ENCODE measurements at places on chromosomes 2 and 18.

- no peak for DNase-seq
Measured at GRCh38 chr2:217430916-217431576, 571.2 kb upstream of the TNP1 start.

DNA sequence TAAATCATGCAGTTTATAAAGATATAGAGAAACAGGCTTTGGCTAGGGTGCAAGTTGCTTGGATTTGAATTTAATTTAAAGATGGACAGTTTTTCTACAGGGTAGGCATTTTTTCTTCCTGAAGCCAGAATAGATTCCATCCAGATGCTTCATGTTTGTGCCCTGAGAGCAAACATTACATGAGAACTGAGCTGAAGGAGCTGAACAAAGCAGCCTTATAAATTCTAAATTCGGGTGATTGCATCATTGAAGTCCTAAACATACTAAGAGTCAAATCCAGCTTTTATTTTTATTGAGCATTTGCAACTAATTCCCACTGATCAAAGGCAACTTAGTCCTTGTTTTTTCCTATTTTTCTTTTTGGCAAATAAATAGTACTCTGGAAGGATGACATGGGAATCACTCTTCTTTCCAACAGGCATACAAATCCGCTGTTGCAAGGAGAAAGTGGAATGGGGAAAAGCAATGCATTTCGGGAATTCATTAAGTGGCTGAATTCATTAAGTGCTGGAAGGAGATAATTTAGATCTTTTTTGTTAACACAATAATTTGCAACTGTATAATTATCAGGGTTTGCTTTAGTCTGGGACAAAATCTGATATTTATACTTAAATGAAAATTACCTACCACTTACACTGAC is 828.0 kb downstream of the SLC4A3 start:
- DNase-seq, result peak; percentile 1

DNA sequence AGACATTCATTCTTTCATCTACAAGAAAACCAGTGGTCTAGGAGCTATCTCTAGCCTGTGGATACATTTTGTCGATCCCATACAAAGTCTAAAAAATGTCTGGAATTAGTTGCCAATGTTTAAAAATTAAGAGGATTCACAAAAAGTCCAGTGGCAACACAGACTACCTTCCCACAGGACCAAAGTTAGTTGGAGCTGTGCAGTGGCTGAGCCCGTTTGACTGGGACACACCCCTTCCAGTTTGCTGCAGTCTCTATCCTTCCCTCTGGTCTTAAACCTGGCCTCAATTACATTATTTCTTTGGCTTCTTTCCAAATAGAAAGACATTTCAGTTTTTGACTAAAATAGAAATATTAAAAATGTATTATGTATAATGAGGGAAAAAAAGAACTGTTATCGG is 18.6 kb downstream of the SLC16A14 start:
- DNase-seq, result no peak

DNA sequence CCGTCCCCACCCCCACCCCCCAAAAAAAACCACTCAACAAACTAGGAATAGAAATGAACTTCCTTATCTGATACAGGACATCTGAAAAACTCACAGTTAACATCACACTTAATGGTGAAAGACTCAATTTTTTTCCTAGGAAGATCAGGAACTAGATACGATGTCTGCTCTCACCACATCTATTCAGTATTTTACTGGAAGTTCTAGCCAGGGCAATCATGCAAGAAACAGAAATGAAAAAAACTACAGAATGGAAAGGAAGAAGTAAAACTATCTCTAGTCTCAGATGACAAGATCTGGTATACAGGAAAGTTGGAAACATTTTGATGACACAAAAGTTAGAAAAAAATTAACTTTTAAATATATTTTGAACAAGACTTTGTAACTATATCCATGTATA is 114.4 kb upstream of the FZD5 start:
- DNase-seq, result no peak

- DNase-seq, result peak; percentile 22
Measured at GRCh38 chr2:203484266-203485112, 50.6 kb downstream of the RAPH1 start.

DNA sequence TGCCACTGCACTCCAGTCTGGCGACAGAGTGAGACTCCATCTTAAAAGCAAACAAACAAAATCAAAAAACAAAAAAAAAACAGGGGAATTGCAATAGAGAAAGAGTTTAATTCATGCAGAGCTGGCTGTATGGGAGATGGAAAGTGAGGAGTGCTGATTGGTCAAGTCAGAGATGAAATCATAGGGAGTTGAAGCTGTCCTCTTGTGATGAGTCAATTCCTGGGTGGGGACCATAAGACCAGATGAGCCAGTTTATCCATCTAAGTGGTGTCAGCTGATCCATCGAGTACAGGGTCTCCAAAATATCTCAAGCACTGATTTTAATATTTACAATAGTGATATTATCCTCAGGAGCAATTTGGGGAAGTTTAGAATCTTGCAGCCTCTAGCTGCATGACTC is 45.3 kb downstream of the FRZB start:
- DNase-seq, result no peak

GRCh38 chr2:9258501-9258900 is 51.9 kb downstream of the ASAP2 start:
- DNase-seq, result no peak

- DNase-seq, result no peak
Measured at GRCh38 chr18:50131591-50131990, 63.4 kb downstream of the MYO5B start.

DNA sequence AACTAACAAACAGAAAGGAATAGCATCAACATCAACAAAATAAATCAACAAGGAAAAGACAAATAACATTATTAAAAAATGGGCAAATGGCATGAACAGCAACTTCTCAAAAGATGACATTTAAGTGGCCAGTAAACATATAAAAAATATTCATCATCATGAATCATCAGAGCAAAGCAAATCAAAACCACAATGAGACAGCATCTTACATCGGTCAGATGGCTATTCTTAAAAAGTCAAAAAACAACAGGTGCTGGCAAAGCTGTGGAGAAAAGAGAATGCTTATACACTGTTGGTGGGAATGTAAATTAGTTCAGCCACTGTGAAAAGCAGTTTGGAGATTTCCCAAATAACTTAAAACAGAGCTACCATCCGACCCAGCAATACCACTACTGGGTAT is 327.1 kb downstream of the CMPK2 start:
- DNase-seq, result no peak

GRCh38 chr18:26575865-26576217 is 27.5 kb upstream of the KCTD1 start:
- DNase-seq, result no peak

GRCh38 chr2:12982149-12982584 is 265.4 kb downstream of the TRIB2 start:
- no peak for DNase-seq

DNA sequence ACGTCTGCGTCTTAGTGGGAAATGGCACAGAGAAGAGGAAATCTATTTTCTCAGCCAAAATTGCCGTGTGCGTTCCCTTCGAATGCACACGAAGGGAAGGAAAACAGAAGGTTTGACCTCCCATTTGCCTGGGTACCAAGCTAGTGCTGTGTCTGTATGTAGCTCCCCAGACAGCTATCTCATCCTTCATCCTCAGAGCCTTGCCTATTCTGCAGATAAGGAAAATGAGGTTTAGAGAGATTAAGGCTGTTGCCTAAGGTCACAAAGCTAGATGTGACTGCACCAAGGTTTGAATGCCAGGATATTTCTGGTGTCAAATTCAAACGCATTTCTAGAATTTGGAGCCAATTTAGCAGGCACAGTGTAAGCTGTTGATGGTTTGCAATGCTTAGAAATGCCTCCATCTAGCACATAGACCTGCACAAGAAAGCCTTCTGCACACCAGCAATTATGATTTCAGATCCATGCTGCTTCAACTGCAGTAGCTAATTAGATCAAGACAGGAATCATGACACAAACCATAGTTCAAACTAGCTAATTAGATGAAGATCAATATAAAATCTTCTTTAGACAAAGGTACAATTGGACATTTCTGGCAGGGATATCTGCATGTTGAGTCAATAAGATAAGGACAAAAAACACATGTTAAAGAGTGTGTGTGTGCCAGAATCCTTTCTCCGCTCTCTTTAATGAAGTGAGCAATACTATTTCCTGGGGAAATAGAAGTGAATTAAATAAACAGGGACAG is 115.1 kb downstream of the CMPK2 start:
- no peak for DNase-seq

- DNase-seq, result no peak
Measured at GRCh38 chr2:216292886-216293301, 79.4 kb downstream of the MARCHF4 start.

- DNase-seq, result no peak
Measured at GRCh38 chr2:66058675-66059074, 376.2 kb upstream of the MEIS1 start.

- DNase-seq, result peak; percentile 26
Measured at GRCh38 chr2:147045113-147045512, 799.7 kb upstream of the ACVR2A start.

GRCh38 chr18:44838971-44839666 is 158.4 kb downstream of the SETBP1 start:
- DNase-seq, result no peak

DNA sequence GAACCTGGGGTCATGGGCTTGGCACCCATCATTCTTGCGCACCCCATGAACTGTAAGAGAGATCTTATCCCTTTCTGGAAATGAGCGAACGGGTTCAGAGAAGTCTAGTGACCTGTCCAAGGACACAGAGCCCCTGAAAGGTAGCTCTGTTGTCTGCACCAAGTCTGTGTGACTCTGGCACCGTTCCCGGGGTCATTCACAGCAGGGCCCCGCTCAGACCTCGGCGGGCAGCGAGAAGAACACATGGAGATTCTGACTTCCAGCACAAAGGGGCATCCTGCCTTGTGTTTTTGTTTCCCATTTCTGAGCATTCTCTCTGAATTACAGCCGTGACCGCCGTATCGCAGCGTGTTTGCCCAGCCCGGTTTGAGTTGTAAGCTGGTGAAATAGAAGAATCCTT is 231.7 kb downstream of the KLHL29 start:
- no peak for DNase-seq

GRCh38 chr2:129277585-129277981 is 701.9 kb upstream of the RAB6C start:
- no peak for DNase-seq

DNA sequence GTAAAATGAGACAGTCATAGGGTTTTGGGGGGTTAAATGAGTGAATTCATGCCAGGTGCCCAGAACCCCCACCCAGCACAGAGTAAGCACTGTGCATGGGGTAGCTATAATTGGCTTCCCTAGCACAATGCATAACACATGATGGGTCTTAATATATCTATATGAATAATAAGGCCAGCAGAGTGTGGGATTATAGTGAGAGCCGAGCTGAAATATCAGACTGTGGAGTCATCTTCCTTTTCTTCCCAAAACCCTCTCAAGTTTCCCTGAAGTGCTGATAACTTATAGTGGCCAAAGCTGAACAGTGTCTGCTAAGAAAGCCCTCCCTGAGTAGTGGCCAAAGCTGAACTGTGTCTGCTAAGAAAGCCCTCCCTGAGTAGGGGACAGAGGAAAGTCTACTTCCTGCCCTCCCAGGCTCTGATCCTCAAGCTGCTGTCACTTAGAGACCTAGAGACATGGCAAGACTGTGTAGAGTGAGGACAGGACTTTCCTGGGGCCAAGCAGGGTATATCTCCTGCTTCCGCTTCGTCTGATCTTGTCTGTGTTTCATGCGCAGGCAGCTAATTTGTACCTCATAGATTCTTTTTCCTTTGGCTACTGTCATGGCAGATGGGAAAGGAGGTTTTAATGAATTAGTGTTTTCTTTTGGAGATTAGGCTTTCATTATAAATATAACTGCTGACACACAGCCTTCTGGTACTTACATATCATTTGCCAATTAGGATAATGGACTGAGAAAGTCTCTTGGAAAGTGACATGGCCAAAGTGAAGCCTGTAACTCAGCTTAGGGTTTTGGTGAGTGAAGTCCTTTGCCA is 94.9 kb downstream of the FHOD3 start:
- no peak for DNase-seq

DNA sequence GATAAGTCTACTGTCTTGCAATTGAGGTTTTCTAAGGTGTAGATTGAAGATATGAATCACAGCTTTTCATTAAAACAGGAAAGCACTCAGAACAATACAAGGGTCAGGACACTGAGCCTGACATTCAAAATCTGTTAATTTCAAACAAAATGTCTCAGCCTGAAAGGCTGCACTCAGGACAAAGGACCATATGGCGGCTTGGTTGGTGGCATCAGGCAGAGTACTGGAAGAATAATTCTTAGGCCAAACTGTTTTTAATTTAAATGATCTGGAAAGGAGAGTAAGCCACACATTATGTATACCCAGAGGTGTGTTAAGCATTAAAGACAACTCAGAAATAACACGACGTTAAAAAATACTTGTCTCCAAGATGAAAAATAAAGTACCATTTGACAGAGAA is 85.9 kb downstream of the SKA1 start:
- no peak for DNase-seq

DNA sequence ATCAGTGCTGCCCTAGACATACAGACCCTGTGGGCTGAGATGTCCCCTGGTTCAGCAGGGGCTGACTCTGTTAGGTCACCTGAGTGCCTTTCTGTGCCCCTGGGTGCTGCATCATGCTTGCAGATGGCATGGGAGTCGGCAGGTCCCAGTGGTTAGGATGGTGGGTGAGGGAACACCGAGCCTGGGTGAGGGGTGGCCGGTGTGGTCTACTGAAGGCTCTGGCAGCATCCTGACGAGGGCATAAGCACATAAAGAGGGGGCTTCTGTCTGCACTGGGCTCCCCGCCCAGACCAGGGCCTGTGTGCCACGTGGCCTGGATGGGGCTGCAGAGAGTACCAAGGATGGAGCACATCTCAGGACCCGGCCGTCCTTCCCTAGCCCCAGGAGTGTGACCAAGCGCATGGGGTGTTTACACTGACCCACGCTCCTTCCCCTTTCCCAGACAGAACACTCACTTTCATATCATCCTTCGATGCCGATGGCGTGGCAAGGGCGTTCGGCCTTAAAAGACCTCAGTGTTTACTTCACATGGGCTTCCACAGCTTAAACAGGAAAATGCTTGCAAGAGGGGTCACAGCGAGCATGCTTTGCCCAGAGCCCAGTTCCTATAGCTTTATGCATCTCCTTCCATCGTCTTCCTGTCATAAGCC is 115.1 kb downstream of the STPG4 start:
- no peak for DNase-seq

DNA sequence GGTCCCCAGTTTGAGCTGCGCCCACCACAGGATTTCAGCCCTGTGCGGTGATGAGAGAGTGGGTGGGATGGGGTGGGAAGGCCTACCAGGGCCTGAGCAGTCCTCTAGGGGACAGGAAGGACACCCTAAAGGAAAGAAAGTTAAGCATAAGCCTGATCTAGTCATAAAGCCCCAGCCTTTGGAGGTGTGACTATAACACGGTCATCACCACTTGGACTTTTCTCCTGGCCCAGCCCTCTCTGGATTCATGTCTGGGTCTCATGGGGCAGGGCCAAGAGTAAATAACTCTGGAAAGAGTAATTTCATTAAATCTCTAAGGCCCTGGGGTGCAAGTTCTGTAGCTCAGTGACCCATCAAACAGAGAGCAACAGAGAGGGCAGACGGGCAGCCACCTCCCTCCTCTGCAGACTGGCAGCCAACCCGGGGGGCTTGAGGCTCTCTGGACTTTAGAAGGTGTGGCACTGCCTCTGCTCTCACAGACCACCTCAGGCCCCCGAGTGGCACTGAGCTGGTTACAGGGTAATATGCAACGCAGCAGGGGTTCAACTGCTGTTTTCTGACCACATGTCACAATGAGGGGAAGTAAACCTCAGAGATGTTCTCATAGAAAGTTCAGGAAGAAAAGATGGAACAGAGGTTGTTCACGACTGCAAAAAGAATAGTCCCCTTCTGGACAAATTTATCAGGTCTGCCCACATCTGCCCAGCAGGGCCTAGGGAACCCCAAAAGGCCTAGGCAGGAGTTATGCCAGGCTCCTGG is 41.5 kb downstream of the TGFA start:
- no peak for DNase-seq

- DNase-seq, result no peak
Measured at GRCh38 chr2:60621688-60622429, 68.4 kb upstream of the BCL11A start.
